ENCODE measurements at places on chromosomes 11 and 22.

DNA sequence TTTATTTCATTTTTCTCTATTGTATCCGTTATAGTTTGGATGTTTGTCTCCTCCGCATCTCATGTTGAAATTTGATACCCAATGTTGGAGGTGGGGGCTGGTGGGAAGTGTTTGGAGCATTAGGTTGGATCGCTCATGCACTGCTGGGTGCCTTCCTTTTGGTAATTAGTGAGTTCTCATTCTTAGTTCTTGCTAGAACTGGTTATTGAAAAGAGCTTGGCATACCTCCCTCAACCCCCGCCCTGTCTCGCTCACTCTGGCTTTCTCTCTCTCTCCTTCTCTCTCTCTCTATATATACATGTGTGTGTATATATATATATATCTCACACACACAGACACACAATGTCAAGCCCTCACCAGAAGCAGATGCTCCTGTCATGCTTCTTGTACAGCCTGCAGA is 978.7 kb downstream of the DLG2 start:
- no peak overlapping the region for H3K4me3 ChIP-seq
- H3K27ac ChIP-seq, result no peak overlapping the region
- H3K27me3 ChIP-seq, result no peaks in the 10 kb centered on the region
- H3K36me3 ChIP-seq, result no peaks in the 10 kb centered on the region
- no peak for DNase-seq

DNA sequence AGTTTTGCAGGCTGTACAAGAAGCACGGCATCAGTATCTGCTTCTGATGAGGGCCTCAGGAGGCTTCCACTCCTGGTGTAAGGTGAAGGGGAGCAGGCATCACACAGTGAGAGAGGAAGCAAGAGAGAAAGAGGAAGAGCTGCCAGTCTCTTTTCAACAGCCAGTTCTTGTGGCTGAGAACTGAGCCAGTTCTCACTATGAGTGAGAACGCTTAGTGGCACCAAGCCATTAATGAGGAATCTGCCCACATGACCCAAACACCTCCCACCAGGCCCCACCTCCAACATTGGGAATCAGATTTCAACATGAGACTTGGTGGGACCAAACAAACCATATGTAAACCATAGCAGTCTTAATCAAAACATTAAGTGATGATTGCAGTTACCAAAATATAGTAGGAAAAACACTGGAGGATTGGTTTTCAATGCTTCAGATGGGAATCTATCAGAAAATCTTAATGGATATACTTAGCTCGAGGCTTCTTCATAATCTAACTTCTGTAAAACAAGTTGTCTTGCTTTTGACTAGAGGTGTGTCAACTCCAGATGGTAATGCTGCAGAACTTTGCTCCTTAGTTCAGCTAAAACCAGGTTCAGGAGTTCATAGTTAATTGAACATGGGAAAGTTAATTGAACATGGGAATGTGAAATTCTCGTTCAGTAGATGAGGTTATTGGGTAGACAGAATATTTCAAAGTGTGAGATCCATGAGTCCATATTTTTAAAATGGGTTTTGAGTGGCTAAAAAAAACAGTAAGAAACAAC is 12.2 kb downstream of the FAR1 start:
- no peaks in the 10 kb centered on the region for H3K27me3 ChIP-seq
- no peak overlapping the region for H3K4me3 ChIP-seq
- H3K36me3 ChIP-seq, result peaks cover 5% of the 10 kb centered on the region
- H3K4me1 ChIP-seq, result peaks cover 26% of the 10 kb centered on the region
- H3K27ac ChIP-seq, result peak overlapping the region; percentile 45

DNA sequence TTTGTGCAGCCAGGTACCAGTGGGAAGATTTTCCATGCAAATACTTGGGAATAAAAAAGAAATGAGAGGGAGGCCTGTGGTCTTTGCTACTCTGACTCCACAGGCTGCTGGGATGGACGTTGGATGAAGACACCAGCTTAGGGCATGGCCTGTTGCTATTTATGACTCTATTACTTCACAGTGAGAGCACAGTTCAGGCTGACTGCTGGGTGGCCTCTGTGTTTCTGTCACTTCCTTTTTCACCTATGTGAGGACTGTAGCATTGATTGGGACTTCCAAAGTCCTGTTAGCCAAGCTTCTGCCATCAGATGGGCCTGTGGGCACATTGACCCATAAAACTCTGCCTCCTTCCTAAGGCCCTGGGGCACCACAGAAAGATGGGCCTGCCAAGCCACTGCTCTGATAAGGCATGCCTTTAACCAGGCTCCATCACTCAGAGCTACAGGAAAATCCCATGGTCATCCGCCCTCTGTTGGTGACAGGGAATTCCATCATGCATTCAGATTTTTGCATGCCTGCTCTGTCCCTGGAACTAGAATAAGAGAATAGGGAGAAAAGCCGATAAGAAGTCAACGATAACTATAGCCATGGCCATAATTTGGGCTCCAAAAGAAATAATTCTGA is 64.6 kb downstream of the KCNJ1 start:
- H3K4me1 ChIP-seq, result peaks cover 61% of the 10 kb centered on the region
- no peak overlapping the region for H3K4me3 ChIP-seq
- H3K36me3 ChIP-seq, result peaks cover 39% of the 10 kb centered on the region
- DNase-seq, result peak; percentile 53

DNA sequence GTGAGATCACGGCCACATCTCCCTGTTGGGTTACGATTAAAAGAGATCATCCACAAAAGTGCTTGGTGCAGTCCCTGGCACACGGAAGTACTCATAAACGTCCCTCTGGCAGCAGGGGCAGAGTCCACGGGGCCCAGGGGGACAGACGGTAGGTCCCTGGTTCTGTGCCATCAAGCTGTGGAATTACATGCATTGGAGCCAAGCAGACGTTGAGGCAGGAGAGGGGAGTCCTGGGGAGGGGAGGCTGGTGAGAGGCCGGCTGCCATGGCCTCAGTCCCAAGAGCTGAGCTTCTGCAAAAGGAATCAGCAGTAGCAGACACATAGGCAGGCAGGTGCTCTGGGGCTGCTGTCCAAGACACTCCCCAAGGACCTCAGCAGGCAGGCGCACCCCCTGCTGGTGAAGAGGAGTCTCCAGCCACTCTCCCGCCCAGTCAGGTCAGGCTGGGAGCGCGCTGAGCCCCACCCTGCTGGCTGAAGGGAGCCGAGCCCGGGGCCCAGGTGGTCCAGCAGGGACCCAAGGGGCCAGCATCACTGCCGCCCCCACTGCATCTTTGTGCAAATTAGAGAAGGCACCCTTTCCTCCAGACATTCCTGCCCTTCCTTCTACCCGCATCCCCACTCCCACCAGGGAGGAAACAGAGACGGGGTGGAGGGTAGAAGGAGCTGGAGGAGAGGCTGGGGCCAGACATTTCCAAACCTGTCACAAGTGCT is 7.6 kb upstream of the KCTD17 start:
- no peaks in the 10 kb centered on the region for H3K27me3 ChIP-seq
- H3K36me3 ChIP-seq, result no peaks in the 10 kb centered on the region
- H3K4me3 ChIP-seq, result no peak overlapping the region
- H3K4me1 ChIP-seq, result peaks cover 32% of the 10 kb centered on the region
- H3K27ac ChIP-seq, result no peak overlapping the region

- DNase-seq, result no peak
- peaks cover 37% of the 10 kb centered on the region for H3K4me1 ChIP-seq
- H3K36me3 ChIP-seq, result peaks cover 30% of the 10 kb centered on the region
- H3K27me3 ChIP-seq, result no peaks in the 10 kb centered on the region
- peak overlapping the region; percentile 100 for H3K4me3 ChIP-seq
Measured at GRCh38 chr11:90223248-90223585, 368 bp upstream of the CHORDC1 start.

DNA sequence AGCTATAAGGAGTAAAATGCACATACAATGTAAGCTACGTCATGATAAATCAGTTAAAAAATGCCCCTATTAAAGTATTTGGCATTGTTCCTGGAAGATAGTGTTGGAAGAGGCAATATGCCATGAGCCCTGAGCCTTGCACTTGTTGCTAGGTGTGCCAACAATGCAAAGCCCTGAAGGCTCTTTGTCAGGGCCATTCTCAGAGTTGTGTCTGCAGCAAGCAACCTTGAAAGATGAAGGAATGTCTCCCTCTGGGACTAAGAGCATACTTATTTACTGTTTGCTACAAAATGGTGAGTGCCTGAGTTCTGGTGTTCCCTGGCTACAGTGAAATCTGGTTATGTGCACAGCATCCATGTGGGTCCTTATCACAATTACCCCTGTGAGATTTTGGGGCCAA is 322.3 kb upstream of the FAT3 start:
- H3K27ac ChIP-seq, result no peak overlapping the region
- no peaks in the 10 kb centered on the region for H3K27me3 ChIP-seq
- H3K4me3 ChIP-seq, result no peak overlapping the region
- H3K36me3 ChIP-seq, result no peaks in the 10 kb centered on the region
- no peak for DNase-seq

- H3K36me3 ChIP-seq, result peaks cover 14% of the 10 kb centered on the region
- H3K27me3 ChIP-seq, result no peaks in the 10 kb centered on the region
- DNase-seq, result no peak
- no peak overlapping the region for H3K27ac ChIP-seq
- no peak overlapping the region for H3K4me3 ChIP-seq
Measured at GRCh38 chr22:30009478-30009877, 70.8 kb upstream of the HORMAD2 start.

DNA sequence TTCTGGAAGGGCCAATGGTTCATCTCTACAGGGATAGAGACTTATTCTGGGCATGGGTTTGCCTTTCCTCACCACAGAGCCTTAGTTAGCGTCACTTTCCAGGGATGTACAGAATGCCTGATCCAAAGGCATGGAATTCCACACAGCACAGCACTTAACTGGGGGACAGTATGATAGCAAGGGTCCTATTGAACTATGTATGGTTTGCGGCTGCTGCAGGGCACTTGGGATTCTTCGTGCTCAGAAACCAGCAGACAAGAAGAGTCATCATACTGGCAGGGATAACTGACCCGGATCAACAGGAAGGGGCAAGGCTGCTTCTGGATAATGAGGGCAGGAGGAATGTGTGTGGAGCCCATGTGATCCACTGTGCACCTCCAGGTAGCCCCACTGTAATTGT is 105.7 kb downstream of the SWAP70 start:
- peaks cover 60% of the 10 kb centered on the region for H3K4me1 ChIP-seq
- H3K27me3 ChIP-seq, result no peaks in the 10 kb centered on the region
- H3K27ac ChIP-seq, result no peak overlapping the region
- DNase-seq, result no peak
- H3K36me3 ChIP-seq, result peaks cover 35% of the 10 kb centered on the region
- no peak overlapping the region for H3K4me3 ChIP-seq

DNA sequence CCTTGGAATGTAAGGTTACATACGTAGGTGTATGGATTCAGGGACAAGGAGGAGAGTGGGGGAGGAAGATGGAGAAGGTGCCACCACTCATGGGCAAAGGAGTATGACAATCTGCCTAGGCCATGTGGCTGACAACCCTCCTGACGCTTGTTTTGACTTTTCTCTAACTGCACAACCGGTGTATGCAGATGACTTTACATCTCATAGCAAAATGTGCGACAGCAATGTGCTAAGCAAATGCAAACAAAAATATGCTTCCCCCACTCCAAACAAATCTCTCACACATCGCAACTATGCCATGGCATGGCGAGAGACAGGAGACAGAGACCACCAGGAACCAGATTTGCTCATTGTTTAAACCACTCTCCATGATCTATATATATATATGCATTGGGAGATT is 191.8 kb downstream of the BLID start:
- H3K27me3 ChIP-seq, result no peaks in the 10 kb centered on the region
- no peak overlapping the region for H3K4me3 ChIP-seq
- no peaks in the 10 kb centered on the region for H3K36me3 ChIP-seq
- H3K4me1 ChIP-seq, result no peaks in the 10 kb centered on the region
- H3K27ac ChIP-seq, result no peak overlapping the region

DNA sequence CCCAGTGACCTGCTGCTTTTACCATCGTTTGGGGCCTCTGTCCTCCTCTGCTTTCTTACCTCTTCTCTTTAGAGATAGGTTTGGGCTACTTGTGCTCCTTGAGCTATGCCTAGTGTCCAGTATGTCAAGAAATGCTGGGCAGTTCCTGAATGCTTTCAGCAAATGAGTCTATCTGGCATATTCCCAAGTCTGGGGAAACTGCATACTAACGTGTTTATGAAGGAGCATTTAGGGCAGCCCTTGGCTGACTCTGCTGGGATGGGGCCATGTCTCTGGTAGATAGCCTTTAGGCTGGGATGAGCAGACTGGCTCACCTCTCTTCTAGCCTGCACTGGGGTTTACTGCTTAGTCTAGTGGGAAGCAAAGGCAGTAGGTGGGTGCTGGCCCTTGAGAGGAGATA is 43.7 kb upstream of the SUSD2 start:
- H3K4me1 ChIP-seq, result peaks cover 35% of the 10 kb centered on the region
- H3K4me3 ChIP-seq, result no peak overlapping the region
- H3K27me3 ChIP-seq, result peaks cover 2% of the 10 kb centered on the region
- H3K36me3 ChIP-seq, result no peaks in the 10 kb centered on the region

GRCh38 chr11:122331079-122331478 is 215.1 kb upstream of the BLID start:
- H3K36me3 ChIP-seq, result no peaks in the 10 kb centered on the region
- peaks cover 11% of the 10 kb centered on the region for H3K27me3 ChIP-seq
- no peak overlapping the region for H3K4me3 ChIP-seq
- DNase-seq, result no peak
- H3K27ac ChIP-seq, result no peak overlapping the region
- H3K4me1 ChIP-seq, result no peaks in the 10 kb centered on the region

GRCh38 chr22:19846620-19847344 is 7.9 kb downstream of the GNB1L start:
- no peak overlapping the region for H3K27ac ChIP-seq
- no peak for DNase-seq
- H3K4me1 ChIP-seq, result peaks cover 50% of the 10 kb centered on the region
- peaks cover 13% of the 10 kb centered on the region for H3K36me3 ChIP-seq
- H3K4me3 ChIP-seq, result no peak overlapping the region

DNA sequence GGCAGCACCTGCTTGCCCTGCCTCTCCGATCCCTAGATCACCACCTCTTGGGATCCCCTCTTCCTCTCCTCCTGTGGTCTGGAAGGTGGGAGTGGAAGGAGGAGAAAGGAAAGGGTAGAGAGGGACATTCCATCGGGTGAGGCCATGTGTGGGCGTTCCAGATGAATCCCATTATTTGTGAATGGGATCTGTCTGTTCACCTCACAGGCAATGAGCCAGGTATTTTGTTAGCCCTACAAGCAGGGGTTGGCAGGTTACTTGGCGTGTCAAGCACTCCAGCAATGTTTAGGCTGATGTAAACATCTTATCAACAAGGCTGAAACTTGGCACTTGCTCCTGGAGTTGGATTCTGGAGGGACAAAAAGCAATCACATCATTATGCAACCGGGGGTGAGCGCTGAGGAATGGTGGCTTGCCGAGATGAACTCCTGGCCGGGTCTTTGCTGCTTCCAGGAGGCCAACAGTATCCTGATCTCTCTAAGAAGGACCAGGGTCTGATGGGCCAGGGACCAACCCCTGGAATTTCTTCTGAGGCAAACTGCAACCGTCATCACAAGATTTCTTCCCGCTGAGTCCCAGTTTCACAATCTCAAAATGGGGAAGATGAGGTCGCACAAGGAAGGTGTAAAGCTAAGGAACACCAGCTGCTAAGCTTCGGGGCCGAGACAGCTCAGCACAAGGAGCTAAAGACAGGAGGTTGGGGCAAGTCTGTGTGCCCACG is 7.8 kb downstream of the ADAMTS8 start:
- no peak for DNase-seq
- H3K27ac ChIP-seq, result no peak overlapping the region
- no peaks in the 10 kb centered on the region for H3K36me3 ChIP-seq
- peaks cover 8% of the 10 kb centered on the region for H3K4me1 ChIP-seq

Data from HFFc6 (cell line).